ENCODE measurements at places on chromosomes 7 and 10. TPM values are rescaled to one million over a fixed set of nuclear protein-coding genes. Genes with fewer than 3 reads are reported as not detected.

Gene HTR5A
- not detected for total RNA-seq

Gene EBLN1
- not detected for total RNA-seq

Gene PLXNA4
- total RNA-seq = 0.28 TPM

Gene CNPY1
- total RNA-seq = not detected

Gene TFR2
- total RNA-seq = 0.14 TPM

Gene FOXI2
- total RNA-seq = not detected
